ENCODE measurements at places on chromosomes 4 and X.

DNA sequence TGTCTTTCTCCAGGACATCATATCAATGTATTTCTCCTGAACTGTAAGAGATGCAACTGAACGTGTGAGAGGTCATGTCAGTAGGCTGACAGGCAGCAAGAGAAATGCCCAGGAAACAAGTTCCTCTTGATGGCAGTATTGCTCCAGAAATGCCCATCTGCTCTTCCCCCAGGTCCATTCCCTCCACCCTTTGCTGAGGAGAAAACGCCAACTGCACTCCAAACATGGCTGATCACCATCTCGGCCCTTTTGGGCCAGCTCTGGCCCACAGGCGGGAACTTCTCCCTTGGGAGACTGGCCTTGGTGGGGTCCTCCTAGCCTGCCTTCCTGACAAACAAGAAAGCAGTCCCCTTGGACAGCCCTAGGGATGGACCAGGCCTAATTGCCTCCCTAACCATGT is 276.5 kb upstream of the AGTR2 start:
- no peak for DNase-seq

GRCh38 chr4:20044502-20044911 is 207.2 kb upstream of the SLIT2 start:
- DNase-seq = no peak

DNA sequence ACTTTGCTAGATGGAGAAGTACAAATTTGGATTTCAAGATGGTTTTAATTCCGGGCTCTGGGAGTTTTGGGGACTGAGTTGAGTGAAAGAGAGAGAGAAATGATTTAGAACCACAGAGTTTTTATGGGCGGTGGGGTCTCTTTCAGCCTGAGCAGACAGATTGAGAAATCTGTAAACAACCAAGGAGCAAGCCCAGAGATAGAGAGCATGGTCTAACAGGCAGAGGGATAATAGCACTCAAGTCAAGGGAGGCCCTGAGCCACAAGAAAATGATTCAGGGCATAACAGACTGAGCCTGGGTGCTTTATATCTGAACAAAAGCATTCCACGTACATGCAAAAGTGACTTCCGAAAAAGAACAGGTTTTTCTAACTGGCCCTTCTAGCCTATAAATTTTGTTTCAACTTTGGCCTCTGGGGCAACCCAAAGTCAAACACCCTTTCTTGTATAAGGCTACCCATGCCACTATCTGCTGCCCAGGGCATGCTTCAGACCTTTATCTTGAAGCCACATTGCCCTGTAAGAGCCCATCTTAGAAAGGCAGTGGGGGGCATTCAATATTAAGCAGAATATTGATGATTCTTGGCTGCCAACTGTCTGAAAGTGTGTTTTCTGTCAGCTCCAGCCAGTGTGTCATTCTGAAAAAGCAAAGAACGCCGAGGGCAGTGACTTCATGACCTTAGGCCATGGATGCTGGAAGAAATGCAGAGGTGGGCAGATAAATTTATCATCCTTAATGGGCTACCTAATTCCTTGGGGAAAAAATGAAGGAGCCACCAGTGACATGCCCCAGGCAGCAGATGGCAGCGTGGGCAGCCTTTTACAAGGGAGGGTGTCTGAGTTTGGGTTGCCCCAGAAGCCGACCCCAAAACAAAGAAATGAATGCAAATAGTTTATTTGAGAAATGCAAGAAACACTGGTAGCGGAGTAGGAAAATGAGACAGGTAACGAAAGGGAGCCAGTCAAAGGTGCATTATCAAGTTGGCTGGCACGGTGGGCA is 637.6 kb downstream of the MID1IP1 start:
- DNase-seq = no peak

DNA sequence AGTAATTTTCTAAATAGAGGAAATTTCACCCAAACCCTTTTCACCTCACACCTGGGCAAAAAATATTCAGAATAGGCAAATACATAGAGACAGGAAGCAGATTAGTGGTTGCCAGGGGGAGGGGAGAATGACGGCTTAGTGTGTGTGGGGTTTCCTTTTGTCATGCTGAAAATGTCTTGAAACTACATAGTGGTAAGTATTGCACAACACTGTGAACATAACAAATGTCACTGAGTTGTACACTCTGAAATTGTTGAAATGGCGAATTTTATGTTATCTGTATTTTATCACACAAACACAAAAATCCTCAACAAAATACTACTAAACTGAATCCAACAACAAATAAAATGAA is 60.7 kb upstream of the PLAC1 start:
- peak; percentile 66 for DNase-seq

- peak; percentile 61 for DNase-seq
Observed at GRCh38 chr4:6909113-6909969, at the start of gene TBC1D14. TSS of gene TBC1D14 (plus strand) at chr4:6909826. CDS start at chr4:6923390, 13,564 bp downstream.

DNA sequence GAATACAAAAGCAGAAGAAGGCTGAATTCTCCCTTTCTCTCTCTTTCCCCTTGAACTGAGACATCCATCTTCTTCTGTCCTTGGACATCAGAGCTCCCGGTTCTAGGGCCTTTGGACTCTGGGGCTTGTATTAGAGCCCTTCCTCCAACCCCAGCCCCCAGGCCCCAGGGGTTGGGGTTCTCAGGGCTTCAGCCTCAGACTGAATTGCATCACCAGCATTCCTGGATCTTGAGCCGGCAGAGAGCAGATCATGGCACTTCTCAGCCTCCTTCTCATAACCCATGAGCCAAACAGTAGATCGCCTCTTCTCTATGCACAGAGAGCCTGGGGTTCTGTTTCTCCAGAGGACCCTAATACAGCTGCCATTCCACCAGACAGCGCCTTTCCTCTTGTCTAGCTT is 25.3 kb upstream of the CLDN24 start:
- no peak for DNase-seq

DNA sequence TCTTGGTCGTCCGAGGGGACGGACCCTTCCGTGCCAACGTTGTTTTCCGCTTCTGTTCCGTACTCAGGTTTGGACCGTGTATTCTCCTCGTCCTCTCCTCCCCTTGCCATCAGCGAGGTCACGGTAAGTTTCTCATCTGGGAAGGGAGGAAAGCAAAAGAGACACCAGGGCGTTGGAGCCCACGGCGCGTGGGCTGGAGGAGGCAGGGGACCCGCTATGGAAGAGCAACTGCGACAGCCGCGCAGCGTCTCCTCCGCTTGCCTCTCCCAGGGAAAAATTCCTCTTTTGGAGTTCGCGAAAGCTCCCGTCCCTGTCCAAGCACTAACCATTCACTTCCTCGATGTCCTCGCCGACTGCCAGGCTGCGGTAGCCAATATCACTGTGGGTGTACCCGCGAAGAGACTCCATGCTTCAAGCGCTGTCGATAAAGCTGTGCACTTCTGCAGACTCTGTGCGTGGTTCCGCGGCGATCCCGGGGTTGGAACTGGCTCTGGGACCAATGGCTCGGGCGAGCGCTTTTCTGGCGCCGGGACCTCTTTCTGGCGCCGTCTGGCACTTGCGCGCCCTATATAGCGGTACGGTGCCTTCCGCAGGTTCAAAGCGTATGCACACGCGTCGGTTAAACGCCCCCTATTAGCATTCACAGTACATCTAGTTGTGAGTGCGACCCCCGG is at the start of gene ESX1:
TSS of gene ESX1 (minus strand) at position 492 of the 674 bp plus-strand sequence. CDS start at position 408, 84 bp downstream.
- DNase-seq = no peak

GRCh38 chr4:26386386-26386785 is 65.6 kb downstream of the RBPJ start:
- DNase-seq = no peak

All from GF-D8 (cell line).